ENCODE measurements at places on chromosomes 5 and 9.

DNA sequence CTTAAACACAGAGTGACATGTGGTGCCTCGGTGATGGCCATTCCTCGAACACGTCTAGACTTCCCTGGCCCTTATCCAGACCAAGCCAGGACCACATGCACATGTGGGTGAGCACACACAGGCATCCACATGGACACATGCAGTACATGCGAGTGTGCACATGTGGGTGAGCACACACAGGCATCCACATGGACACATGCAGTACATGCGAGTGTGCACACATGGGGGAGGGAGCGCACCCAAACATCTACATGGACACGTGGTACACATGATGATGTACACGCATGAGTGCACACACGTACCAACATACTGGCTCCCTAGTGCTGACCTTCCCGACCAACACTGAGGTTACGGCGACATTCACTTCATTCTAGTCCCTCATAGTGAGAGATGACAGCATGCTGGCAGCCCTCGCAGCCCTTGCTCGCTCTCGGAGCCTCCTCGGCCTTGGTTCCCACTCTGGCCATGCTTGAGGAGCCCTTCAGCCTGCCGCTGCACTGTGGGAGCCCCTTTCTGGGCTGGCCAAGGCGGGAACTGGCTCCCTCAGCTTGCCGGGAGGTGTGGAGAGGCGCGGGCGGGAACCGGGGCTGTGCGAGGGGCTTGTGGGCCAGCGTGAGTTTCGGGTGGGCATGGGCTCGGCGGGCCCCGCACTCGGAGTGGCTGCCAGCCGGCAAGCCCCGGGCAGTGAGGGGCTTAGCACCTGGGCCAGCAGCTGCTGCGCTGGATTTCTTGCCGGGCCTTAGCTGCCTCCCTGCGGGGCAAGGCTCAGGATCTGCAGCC lies 186.8 kb downstream of the HSPA4 start:
- DNase-seq = no peak

DNA sequence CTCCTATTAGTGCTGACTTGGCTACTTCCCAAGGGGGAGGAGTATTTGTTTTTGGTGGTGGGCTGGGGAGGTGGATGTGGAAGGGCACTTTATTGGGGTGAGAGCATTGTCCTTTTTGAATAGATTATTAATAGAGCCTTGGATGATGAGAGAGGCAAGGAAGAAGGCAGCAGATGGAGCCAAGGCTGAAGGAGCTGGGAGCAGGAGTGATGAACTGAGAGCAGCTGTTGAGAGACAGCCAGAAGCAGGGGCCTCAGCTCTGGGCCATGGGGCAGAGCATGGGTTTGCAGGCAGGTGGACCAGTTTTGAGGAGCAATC lies 29.6 kb downstream of the RGS3 start:
- no peak for DNase-seq

GRCh38 chr5:171801839-171802238 lies 16.2 kb downstream of the SMIM23 start:
- no peak for DNase-seq

- no peak for DNase-seq
Observed at GRCh38 chr5:107655831-107656230, 14.9 kb downstream of the EFNA5 start.

GRCh38 chr9:135347461-135347860 lies 132.1 kb upstream of the PPP1R26 start:
- no peak for DNase-seq

GRCh38 chr5:141491323-141492167 lies 2.7 kb downstream of the PCDHGC5 start:
- DNase-seq = no peak

- DNase-seq = no peak
Observed at GRCh38 chr9:135512241-135512603, 9.0 kb upstream of the LCN1 start.

GRCh38 chr9:86175223-86175622 lies 75.9 kb upstream of the GOLM1 start:
- no peak for DNase-seq

DNA sequence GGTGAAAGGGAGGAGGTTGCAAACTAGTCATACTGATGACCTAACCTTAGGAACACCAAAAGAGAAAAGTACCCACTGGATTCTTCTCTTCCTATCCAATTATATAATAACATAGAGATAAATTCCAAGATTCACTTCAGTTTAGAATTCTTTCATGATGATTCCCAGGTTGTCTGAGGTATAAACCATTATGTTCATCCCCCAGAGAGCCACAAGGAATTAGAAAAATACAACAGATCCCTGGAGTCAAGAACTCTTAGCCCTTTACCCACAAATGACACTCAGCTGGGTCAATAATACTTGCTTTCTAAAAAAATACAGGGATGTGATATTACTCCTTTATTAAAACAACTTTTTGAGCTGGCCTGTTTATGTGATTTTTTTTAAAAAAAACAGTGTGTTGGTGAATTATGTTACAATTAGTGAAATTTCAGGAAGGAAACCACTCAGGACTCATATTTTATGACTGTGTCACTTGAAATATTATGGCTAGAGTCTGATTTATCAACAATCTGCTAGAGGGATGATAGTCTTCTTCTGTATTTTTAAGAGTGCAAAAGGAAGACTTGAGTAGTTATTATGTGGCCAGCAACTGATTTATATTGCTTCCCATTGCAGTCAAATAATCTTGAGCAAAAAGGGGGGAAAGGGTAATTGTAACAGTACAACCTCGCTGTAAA lies 338.2 kb downstream of the NFIB start:
- no peak for DNase-seq

DNA sequence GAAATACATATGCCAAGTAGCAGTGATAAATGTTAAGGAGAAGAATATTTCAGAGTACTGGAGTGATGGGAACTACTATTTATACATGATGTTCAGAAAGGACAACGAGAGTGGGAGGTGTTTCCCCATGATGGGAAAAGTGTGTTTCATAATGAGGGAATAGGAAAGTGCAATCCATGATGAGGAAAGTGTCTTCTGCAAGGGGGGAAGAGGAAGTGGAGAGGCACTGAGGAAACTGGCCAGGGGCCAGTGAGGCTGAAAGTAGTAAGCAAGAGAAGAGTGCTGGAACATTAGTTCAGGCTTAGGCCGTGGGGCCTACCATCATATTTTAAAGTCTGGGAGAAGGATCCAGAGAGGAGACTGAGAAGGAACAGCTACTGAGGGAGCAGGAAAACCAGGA lies 327.2 kb downstream of the SLF1 start:
- no peak for DNase-seq

GRCh38 chr9:121013911-121014310 lies 36.2 kb downstream of the C5 start:
- no peak for DNase-seq

DNA sequence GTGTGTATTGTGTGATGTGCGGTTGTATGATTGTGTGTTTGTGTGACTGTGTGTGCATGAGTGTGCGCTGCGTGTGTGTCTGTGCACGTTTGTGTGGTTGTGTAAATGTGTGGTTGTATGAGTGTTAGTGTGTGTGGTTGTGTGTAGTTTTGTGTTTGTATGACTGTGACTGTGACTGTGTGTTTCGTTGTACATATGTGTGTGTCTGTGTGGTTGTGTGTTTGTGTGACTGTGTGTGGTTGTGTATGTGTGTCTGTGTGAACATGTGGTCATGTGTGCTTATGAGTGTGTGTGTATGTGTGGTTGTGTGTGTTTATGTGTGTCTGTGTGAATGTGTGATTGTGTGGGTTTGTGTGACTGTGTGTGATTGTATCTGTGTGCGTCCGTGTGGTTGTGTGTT lies 197.8 kb downstream of the TTLL11 start:
- no peak for DNase-seq

GRCh38 chr5:116401576-116401975 lies 173.0 kb downstream of the SEMA6A start:
- DNase-seq = no peak

- DNase-seq = no peak
Observed at GRCh38 chr5:129857116-129857515, 47.1 kb upstream of the CHSY3 start.

DNA sequence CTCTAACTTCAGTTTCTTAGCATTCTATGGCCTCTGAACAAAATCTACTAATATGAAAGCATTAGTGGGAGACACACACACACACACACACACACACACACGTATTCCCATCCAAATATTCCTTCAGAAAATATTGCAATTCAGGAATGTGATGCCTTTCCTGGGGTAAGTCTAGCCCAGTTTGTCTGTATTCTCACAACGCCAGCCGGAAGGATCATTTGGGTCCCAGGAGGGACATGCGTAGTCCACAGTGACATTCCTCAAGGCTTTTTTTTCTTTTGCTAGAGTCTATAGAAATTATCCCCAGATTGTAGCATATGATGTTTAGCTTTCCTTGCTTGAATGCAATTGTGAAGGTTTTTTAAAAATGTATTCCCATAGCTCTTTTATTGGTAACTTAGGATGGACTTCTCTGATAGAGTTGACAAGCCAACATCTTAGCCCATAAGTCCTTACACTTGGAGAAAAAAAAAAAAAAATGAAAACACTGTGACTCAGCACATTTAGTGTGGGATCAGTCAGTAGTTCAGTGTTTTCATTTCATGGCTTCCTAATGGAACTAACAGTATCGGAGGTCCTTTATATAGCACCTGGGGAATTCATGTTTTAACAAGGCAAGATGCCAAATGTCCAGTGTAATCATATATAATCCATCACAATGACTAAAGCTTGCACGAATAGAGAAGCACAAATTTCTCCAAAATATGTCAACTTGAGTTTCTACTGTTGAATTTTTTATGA lies 316.5 kb downstream of the DIRAS2 start:
- no peak for DNase-seq

DNA sequence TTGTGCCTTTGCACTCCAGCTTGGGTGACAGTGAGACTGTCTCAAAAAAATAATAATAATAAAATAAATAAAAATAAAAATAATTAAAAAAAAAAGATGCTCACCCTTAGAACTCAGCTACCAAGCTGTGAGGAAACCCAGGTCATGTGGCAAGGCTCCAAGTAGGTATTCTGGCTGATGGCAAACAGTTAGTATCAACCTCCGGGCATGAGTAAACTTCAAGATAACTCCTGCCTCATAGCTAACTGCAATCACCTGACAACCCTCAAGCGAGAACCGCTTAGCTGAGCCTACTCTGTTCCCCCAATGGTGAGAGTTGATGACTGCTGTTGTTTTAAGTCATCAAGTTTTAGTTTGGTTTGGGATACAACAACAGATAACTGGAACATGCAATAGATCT lies 6.1 kb upstream of the SLC44A1 start:
- no peak for DNase-seq

GRCh38 chr9:89080193-89080592 lies 88.9 kb downstream of the S1PR3 start:
- DNase-seq = no peak

DNA sequence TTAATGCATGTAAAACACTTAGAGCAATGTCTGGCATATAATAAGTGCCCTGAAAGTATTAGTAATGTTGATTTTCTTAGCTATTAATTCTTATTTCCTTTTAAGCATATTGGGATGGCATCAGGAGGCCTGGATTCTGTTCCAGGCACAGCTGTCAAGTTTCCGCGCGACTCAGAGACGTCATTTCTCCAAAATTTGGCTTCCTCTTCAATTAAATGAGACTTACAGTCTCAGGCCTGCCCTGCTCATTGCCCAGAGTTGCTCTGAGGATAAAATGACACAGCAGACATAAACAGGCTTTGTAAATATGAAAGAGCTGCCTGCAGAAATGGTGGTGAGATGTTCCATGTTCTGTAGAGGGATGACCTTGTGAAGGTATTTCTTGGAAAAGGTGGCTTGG lies 159.8 kb upstream of the GLRA1 start:
- DNase-seq = no peak

- no peak for DNase-seq
Observed at GRCh38 chr9:4489562-4489918, 728 bp upstream of the SLC1A1 start.

DNA sequence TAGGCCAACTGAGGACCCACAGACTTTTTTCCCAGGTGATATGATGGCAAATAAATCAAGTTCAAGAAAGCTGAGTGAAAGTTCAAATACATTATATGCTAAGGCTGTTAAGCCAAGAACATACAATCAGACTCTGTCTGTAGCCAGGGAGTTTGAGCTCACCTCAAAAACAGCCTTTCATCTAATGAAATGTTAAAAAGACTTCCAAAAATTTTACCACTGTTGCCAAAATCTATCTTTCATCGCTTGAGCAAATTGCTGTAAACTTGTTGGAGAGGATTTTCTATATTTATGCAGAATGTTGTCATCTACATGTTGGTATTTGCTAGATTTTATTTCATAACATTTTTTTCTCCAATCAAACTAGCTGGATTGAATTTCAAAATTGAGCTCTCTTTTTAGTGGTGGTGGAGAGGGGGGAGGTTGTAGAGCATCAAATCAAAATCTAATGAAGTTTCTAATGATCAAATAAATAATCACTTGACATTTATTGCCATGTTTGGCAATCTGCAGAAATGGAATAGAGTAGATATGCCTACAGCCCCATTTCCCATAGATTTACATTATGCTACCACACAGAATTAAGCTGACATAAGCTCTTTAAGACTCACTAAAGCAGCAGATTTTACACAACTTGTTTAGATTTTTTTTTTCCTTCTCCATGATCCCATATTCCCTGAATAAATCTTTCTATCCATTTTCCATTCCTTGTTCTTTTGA lies 828.9 kb upstream of the ZNF608 start:
- DNase-seq = no peak

GRCh38 chr9:116860509-116861120 lies 173.5 kb downstream of the TRIM32 start:
- peak; percentile 37 for DNase-seq

- DNase-seq = no peak
Observed at GRCh38 chr5:146109379-146109778, 4.0 kb upstream of the PLAC8L1 start.

DNA sequence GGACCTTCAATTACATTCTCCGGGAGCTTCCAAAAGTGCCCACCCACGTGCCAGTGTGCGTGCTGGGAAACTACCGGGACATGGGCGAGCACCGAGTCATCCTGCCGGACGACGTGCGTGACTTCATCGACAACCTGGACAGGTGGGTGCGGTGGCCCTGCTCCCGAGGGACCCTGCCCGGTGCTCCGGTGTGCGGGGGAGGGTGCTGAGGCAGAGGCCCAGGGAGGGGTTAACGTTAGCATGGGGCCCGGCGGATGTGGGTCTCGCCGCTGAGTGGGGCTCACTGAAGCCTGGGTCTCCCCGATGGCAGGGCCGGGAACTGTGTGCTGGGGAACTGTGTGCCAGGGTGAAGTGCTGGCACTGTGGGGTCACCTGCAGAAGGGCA lies 10.6 kb upstream of the AJM1 start:
- no peak for DNase-seq

- no peak for DNase-seq
Observed at GRCh38 chr9:20989923-20990341, 41.5 kb downstream of the HACD4 start.

- DNase-seq = no peak
Observed at GRCh38 chr5:6728011-6728794, 15.0 kb downstream of the TENT4A start.

DNA sequence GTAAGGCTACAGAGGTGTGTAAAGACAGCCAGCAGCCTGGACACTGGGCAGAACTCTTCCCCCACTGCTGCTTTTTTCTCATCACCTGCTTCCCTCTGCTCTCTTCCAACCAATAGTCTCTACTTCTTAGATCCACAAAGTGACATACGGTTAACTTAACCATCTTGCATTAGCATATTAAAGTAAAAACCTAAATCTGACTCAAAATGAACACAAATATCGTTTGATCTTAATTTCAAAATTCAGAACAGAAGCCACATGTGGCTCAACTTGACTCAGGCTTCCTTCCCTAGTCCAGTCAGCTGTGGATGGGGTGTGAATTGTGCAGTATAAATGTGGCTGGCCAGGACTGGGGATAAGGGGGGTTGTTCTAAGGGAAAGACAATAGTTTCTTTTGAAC lies 114.3 kb downstream of the STARD4 start:
- no peak for DNase-seq

GRCh38 chr5:16076657-16077056 lies 102.9 kb downstream of the MARCHF11 start:
- DNase-seq = no peak

Measured in GM19239 (cell line).